Neuronal stem cell (in vitro differentiated cells): ENCODE measurements at places on chromosomes 16 and 17.

GRCh38 chr17:20084621-20085282 lies 75.6 kb downstream of the SPECC1 start:
- no peak for DNase-seq

DNA sequence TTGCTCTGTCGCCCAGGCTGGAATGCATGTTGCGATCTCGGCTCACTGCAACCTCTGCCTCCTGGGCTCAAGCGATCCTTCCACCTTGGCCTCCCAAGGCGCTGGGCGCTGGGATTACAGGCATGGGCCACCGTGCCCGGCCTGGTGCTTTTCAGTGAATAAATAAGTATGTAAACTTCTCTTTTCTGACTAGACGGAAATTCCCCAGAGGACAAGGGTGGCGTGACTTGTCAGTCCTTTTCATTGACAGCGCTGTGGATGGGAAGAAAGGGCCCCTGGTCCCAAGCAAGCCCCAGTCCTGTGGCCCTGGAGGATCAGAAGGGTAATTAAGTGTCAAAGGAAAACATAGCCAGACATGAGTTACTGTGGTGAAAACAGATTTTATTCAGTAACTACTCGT lies 9.6 kb upstream of the SPN start:
- DNase-seq = no peak

DNA sequence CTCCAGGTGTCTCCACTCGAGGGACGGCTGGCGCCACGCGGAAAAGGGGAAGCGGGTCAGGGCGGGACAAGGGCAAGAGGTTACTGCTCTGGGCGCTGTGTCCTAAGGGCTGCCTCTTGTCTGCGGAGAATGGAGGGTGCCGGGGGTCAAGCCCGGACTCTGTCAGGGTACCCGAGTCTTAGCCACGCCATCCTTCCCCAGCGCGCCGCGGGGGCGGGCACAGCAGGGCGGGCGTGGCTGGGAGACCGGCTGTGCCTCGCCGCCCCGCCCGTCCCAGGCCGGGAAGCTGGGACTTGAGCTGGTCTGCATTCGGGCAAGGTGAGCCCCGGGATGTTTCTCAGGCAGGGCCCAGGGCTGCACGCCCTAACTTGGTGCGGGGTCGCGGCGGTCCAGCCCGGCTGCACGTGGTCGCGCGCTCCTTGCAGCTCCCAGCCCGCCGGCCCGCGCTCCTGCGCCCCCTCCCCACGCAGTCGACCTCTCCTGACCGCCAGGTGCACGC lies 6.2 kb upstream of the ACTG1 start:
- DNase-seq = no peak

GRCh38 chr17:60355663-60356594 lies 36.0 kb downstream of the USP32 start:
- no peak for DNase-seq

- DNase-seq = no peak
Measured at GRCh38 chr16:22318690-22319358, 21.6 kb downstream of the POLR3E start.

DNA sequence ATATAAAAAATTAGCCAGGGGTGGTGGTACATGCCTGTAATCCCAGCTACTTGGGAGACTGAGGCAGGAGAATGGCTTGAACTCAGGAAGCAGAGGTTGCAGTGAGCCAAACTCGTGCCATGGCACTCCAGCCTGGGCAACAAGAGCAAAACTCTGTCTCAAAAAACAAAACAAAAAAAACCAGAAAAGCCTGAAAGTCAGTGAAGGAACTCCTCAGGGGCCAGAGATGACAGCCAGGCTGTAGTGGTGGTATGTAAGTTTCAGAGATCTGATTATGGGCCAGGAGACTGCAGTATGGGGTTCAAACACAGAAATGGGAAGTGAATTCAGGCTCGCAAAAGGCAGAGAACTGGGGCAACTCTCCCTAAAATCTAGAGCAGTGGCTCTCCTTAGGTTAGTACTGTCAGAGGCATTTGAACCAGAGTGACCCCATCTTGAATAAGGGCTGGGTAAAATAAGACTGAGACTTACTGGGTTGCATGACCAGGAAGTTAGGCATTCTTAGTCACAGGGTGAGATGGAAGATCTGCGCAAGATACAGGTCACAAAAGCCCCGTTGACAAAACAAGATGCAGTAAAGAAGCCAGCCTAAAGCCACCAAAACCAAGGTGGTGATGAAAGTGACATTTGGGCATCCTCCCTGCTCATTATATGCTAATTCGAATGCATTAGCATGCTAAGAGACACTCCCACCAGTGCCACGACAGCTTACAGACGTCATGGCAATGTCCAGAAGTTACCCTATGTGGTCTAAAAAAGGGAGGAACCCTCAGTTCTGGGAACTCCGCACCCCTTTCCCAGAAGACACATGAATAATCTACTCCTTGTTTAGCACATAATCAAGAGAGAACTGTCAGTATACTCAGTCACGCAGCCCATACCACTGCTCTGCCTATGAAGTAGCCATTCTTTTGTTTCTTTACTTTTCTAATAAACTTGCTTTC lies 120.2 kb upstream of the XYLT1 start:
- no peak for DNase-seq

DNA sequence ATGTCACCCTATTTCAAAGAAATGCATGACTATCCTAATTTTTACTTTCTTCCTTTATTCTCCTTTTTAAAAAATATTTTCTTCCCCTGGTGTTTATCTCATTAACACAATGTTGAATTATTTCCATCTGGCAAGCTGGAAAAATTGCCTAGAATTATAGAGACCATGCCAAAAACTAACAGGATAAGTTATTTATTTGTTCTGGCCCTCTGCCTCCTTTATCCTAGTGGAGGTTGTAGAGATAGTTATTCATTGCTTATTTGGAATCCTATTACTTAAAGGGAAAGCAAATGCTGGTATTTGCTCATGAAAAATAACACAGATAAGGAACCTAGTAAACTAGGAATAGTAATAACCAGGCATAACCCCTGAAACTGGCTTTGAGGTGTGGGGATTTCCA lies 684.9 kb upstream of the KIF2B start:
- no peak for DNase-seq

GRCh38 chr17:77423589-77424451 lies 283.1 kb downstream of the SEC14L1 start:
- no peak for DNase-seq

GRCh38 chr16:3501783-3502400 lies 1.1 kb downstream of the CLUAP1 start:
- DNase-seq = no peak

DNA sequence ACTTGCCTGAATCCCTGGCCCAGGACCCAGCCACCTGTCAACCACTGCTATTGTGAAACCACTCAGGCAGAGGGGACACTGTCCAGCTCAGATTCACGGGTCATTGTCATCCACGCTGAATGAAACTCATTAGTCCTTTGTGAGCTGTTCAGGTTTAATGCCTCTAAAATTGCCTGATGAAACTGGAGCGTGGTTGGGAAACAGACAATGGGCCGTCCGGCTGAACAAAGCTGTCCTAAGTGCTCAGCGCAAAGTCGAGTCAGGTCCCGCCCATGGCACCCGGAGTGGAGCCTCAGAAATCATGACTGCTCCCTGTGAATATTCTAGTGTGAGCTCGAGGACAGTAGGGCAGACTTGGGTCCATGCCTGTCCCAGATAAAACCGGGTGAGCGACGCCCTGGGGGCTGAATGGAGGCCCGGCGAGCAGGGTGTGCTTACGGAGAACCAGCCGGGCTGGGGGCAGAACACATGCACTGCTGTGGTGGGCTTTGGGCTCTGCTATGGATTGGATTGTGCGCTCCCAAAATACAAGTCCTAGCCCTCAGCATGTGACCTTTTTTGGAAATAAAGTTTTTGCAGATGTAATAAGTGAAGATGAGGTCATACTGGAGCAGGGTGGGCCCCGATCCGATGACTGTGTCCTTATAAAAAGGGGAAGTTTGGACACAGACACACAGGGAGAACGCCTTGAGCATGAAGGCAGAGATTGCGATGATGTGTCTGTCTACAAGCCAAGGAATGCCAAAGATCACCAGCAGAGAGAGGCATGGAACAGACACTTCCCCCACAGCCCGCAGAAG lies 12.9 kb upstream of the CMIP start:
- DNase-seq = no peak

DNA sequence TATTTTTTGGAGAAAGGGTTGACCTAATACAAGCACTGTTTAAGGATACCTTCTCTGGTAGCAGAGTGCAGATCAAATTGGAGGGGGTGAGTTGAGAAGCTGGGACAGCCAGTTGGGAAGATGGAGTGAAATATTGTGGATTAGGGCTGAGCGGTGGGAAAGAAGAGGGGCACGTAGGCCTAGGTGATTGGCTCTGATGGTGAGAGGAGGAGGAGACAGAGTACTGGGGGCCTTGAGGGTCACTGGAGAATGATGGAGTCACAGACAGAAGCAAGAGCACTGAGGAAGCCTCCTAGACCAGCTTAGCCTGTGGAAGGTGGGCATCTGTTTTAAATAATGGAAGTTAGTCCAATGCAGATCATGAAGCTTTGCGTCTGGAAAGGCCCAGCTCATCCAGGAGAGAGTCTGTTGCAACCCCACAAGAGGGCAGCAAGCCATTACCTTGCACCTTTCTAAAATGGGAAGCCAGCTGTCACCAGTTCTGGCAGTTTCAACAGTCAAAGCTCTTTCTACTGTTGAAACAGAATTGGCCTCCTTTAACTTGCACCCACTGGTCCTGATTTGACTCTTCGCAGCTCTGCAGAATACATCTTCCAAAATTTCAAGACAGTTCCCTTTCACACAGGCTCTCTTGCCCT lies 11.8 kb downstream of the SLC9A5 start:
- DNase-seq = no peak

- no peak for DNase-seq
Measured at GRCh38 chr16:59039066-59039720, 305.1 kb upstream of the GOT2 start.

GRCh38 chr17:34408439-34408838 lies 45.4 kb upstream of the CCL1 start:
- no peak for DNase-seq

DNA sequence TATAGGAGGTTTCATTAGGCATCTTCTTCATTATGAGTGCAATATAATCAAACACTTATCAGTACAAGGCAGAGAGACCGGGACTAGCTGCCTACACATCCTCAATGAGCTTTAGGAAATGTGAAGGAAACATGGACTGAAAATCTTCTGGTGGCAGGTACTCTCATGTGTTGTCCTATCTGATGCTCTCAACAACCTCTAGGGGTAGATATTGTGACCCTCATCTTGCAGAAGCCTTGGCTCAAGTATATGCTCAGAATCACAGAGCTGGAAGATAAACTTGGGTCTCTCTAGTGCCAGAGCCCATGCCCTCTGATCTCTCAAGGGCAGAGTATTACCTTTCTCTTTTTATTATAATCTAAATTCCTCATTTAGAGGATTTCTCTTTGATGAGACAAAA lies 181.6 kb upstream of the C17orf78 start:
- no peak for DNase-seq

DNA sequence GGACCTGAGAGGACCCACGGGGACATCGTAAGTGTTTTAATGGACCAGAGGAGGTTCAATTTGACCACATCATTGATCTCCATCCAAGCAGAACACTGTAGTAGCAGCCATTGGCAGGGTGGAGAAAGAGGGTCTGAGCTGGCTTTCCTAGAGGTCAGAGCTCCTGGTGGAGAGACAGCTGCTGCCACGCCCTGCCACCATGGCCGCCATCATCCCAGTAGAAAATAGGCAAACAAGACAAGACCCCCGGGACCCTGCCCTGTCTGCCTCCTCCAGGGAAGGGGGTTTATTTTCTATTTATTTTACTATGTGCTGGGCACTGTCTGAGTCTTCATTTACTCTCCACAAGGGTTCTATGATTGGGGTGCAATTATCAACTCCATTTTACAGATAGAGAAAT lies 11.4 kb upstream of the ITGA3 start:
- no peak for DNase-seq

GRCh38 chr16:73018821-73019456 lies 29.0 kb downstream of the ZFHX3 start:
- DNase-seq = no peak

- DNase-seq = no peak
Measured at GRCh38 chr16:5430598-5430997, 333.0 kb upstream of the EEF2KMT start.

DNA sequence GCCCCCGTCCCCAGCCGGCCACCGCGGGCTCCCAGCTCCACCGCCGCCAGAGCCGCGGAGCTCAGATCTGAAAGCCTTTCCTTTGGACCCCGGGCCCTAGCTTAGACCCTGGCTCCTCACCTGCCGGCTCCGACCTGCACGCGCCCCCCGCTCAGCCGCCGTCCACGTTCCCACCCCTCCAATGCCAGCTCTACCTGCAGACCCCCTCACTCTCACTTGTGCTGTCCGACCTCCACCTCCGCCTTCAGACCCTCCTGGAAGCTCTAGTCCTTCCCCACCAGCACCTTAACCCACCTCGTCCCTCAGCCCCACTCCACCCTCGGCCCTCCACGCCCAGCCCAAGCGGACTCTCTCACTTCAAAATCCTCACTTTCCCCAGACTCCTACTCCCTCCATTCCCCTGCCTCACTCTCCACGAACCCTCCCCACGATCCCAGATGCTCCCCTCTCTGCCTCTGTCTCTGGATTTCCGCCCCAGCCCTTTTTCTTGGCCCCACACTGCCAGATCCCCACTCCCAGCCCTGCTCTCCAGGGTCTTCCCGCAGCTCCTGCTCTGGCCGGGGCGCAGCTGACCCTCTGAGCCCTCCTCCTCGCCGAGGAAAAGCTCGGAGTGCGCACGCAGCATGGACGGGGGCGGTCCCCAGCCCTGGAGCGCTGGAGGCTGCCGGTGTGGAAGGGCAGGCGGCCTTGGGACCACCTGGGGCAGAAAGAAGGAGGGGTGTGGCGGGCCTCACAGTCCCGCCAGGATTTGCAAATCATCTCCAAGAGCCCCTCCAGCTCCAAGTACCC lies at the start of gene TMEM114:
TMEM114 (minus strand) TSS at position 612 of the 789 bp plus-strand sequence. CDS start 673 bp downstream, outside the sequence.
- no peak for DNase-seq

DNA sequence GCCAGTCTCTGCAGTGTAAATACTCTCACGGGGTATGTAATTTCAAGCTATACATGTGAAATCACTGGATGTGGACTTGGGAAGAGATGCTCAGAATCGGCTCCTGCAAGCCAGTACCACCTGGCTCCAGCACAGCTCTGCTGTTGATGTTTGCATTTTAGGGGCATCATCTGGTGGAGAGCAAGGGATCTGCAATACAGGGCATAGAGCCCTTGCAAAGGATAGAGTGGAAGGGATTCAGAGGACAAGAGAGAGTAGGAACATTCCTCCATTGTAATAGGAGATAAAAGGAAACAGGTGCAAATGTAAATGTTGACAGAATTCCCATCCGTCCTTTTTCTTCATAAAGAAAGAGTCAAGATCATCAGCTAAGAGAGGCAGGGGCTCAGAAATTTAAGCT lies 184.1 kb downstream of the PMP22 start:
- no peak for DNase-seq

GRCh38 chr16:12588510-12588909 lies 215.2 kb downstream of the CPPED1 start:
- no peak for DNase-seq

- no peak for DNase-seq
Measured at GRCh38 chr16:79821911-79822310, 221.4 kb upstream of the MAF start.
